T-helper 1 cell (primary cell): ENCODE measurements at places on chromosomes 12 and 14.

GRCh38 chr12:5746036-5746908, 198.8 kb downstream of the ANO2 start:
- DNase-seq: no peak

DNA sequence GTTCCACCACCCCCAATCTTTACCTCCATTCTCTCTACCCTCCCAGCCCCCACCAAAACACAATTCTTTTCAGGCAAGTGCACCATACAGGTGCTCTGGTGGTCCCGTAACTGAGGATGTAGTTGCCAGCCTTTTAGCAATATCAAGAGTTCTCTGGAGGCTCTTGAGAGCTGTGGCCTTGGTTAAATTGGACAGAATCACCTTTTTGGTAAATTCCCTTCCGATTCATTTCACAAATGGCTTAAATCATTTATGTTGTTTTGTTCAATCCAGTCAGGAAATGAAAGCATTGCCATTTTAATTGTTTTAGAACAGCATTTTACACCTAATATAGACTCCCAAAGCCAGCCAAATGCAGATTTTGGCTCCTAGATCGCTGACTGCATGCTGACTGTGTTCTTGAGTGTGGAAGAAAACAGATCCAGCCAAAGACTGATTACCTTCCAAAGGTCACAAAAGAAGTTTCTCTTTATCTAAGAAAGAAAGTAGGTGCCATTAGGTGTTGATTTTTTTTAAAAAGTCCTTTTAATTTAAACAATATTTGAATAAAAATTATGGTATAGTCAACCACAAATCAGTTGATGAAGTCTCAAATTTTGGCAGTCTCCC, 25.6 kb downstream of the CRADD start:
- no peak for DNase-seq

DNA sequence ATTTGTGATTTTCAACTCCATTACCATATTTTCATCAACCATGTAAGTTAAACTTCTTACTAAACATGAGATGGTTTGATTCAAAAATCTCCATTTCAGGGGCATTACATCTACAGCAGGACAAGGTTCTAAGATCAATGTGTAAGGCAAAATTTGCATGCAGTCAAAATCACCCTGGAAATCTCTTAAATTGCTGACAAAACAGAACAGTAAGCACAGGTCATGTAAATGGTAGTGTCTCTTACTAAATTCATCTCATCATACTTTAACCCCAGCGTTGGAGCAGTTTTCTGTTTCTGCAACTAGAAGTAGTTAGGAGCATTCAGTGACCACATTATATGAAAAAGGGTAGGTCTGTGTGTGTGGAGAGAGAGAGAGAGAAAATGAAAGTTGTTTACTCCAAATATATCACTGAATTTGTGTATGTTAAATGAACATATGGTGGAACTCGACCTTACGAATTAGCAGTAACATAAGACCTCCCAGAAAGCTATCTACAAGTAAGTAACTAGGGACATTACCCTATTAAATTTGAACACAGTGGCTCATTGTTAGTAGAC, 227.5 kb downstream of the SSPN start:
- DNase-seq: no peak

DNA sequence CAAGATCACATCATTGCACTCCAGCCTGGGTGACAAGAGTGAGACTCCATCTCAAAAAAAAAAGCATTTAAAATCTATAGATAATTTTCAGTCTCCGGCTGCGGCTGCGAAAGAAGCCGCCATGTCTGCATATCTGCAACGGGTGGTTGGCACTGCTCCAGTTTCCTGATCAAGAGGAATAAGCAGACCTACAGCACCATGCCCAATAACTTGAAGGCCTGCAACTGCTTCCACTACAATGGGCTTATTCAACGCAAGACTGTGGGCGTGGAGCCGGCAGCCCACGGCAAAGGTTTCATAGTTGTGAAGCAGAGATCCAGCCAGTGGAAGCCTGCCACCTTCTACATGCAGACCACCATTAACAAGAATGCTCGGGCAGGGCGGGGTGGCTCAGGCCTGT, 30.6 kb upstream of the EID3 start:
- no peak for DNase-seq

DNA sequence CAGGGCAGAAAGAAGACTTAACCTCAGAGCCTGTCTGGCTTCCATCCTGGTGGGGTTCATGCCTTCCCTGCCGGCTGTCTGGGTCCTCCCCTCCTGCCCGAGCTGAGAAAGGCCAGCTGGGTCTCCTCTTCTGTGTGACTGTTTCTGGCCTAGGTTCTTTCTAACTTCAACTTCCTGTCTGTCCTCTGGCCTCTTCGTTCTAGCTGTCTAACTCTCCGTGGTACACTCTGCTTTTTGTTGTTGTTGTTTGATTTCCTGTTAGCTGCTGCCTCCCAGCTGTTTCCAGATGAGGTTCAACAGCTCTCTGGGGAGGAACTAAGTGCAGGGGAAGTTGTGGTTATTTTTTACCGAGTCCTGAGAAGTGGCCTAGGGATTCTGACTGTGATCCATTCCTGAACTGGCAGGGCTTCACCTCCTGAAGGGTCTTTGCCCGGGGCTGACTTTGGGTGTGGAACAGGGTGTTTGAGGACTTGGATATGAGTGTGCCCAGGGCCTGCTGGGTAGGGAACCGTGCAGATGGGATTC, 3.2 kb downstream of the MLXIP start:
- DNase-seq: no peak

- no peak for DNase-seq
These were observed 672 bp upstream of the SCFD1 start for GRCh38 chr14:30621354-30621939.
